Spinal cord (tissue), 10 donors: ENCODE measurements at places on chromosomes 12 and 14.

DNA sequence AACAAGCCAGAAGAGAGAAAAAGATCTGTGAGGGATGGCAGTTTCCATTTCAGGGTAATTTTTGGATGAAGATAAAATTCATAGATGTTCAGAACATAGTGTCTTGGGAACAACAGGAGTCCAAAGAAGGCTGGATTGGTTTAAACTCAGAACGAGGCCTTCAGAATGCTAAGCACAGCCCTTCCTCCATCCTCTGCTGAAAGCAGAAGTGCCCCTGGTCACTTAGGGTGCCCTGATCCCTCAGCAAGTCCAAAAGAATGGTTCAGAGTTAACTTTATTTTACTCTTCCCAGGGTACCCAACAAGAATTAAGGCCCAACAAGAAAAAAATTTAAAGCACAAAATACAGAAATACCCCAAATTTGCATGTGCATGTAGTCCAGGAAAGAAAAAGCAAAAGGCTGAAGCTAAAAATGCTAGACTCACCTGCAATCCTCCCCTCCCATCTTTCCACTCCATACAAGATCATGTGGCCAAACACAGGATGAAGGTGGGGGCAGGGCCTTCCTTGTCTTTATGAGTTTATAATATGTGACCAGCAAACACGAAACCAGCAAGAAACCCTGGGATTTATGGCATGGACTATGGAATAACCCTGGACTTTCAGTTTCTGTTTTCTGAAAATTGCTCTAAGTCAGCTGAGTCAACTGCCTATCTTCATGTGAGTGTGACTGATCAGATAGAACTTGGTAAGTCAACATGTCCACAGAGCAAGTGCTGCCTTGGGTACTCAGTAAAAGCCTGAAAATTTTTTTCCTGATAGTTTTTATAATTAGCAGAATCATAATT is 21.2 kb downstream of the MAX start:
- H3K27ac ChIP-seq: no peak overlapping the region
- no peaks in the 10 kb centered on the region for H3K4me1 ChIP-seq
- no peaks in the 10 kb centered on the region for H3K27me3 ChIP-seq
- H3K4me3 ChIP-seq: no peak overlapping the region
- no peak for DNase-seq

DNA sequence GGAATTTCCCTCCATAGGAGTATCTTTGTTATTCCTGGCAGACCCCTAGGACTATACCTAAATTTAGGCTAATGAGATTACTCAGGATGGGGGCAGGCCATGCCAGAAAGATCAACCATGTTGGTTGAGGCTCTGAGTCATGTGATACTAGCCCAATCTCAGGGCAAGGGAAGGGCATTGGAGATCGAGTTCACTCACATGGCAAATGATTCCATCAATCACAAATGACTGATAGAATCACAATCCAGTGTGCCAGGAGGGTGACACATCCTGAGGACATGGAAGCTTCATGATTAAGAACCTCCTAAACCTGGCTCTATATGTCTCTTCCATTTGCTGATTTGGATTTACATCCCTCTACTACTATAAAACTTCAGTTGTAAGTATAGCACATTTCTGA is 182.3 kb downstream of the NTF3 start:
- H3K27ac ChIP-seq: no peak overlapping the region
- no peaks in the 10 kb centered on the region for H3K27me3 ChIP-seq
- no peaks in the 10 kb centered on the region for H3K36me3 ChIP-seq
- DNase-seq: no peak
- H3K4me3 ChIP-seq: no peak overlapping the region

- no peak overlapping the region for H3K27ac ChIP-seq
- DNase-seq: no peak
- H3K4me1 ChIP-seq: no peaks in the 10 kb centered on the region
Measured at GRCh38 chr12:107337346-107338095, 244.2 kb upstream of the CRY1 start.

GRCh38 chr12:31412292-31412801 is 86.4 kb upstream of the SINHCAF start:
- no peaks in the 10 kb centered on the region for H3K4me1 ChIP-seq
- peaks cover 37% of the 10 kb centered on the region for H3K36me3 ChIP-seq
- H3K27me3 ChIP-seq: no peaks in the 10 kb centered on the region
- H3K4me3 ChIP-seq: no peak overlapping the region
- DNase-seq: no peak

DNA sequence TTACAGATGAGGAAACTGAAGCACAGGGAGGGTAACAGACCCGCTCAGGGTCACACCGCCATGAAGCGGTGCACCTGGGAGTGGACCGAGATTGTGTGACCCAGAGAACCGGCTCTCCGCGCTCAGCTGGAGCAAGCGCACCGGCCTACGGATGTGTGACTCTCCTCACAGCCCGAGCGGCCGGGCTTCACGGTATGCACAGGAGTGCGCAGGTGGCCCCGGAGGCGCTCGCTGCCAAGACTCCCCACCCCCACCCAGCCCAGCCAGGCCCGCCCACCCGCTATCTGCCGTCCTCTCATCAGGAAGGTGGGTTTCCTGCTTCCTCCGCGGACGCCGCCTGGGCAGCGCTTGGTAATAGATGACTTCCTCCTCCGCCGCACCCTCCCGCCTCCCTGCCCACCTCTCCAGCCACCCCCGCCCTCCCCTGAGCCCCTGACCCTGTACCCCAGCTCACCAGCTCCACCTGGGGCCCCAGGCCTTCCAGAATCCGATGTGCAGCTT is 110.7 kb downstream of the NCOR2 start:
- H3K27me3 ChIP-seq: no peaks in the 10 kb centered on the region
- H3K27ac ChIP-seq: peak overlapping the region; percentile 82
- DNase-seq: no peak

DNA sequence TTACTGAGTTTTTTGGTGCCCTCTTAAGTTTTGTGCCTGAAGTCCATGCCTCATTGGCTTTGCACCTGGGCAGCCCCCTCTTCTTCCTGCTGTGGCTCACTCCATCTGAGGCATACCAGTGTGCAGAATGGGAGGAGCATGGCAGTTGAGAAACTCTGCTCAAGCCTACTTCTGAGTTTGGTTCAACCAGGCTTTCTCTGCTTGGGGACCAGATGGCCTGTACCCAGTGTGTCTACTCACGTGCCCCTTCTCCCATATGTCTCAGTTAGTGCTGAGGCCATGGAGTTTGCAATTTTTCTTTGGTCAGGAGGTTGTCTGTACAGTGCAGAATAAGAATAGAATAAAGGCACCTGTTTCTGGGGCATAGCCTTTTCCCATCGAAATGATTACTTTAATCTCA is 383.3 kb upstream of the DDHD1 start:
- no peak overlapping the region for H3K4me3 ChIP-seq
- H3K4me1 ChIP-seq: no peaks in the 10 kb centered on the region
- no peak for DNase-seq

DNA sequence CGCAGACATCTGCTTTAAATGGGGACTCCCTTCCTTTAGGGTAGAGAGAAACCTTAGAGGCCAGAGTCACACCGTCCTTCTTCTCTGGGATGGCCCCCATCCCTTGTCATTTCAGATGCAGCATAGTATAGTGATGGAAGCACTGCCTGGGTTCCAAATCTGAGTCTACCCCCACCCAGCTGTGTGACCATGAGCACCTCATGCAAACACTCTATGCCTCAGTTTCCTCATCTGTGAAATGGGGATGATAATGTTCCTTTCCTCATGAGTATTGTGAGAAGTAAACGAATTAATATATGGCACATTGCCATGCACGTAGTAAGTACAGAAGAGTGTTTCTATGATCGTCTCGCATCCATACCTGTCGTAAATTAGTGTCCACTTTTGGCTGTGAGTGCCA is 241.9 kb downstream of the SLC41A2 start:
- H3K27me3 ChIP-seq: no peaks in the 10 kb centered on the region
- H3K4me3 ChIP-seq: no peak overlapping the region
- DNase-seq: no peak
- H3K27ac ChIP-seq: no peak overlapping the region
- H3K4me1 ChIP-seq: peaks cover 66% of the 10 kb centered on the region

DNA sequence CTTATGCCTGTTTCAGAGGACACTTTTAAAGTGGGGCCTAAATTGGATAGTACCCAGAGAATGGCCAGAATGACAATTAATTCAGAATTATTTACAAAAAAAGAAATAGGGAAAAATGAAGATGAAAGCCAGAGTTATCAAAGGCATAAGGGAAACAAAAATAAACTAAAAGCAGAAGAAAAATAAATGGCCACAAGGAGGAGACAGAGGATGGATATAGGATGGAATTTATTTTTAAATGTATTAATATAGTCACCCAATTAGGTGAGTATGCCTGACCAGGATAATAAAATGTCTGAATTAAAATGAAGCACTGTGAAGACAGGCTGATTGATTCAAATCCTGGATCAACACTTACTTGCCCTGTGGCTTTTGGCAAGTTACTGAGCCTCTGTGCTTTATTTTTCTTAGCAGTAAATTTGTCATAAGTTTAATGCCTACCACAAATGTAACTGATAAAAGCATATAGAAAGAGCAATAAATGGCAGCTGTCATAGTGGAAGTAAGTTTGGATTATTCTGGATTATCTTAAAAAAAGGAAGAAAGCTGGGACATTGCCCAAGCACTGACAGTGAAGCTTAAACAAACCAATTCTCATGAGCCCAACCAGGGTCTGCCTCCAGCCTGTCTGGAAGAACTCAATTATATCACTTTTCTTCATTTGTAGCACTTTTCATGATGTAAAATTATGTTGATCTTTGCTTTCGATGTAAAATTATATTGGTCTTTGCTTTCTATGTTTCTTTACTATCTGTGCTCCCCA is 3.5 kb downstream of the CLEC9A start:
- H3K4me3 ChIP-seq: no peak overlapping the region
- no peak overlapping the region for H3K27ac ChIP-seq
- H3K36me3 ChIP-seq: no peaks in the 10 kb centered on the region

- H3K27ac ChIP-seq: no peak overlapping the region
- H3K4me3 ChIP-seq: no peak overlapping the region
- H3K4me1 ChIP-seq: peaks cover 5% of the 10 kb centered on the region
- DNase-seq: no peak
Measured at GRCh38 chr14:93994919-93995682, 2.0 kb upstream of the CCDC197 start.

GRCh38 chr12:130849561-130850417 is 10.7 kb upstream of the STX2 start:
- no peaks in the 10 kb centered on the region for H3K27me3 ChIP-seq
- H3K4me3 ChIP-seq: no peak overlapping the region
- peaks cover 4% of the 10 kb centered on the region for H3K4me1 ChIP-seq
- DNase-seq: no peak
- no peak overlapping the region for H3K27ac ChIP-seq
